Jurkat, Clone E6-1 (cell line): ENCODE measurements at places on chromosomes 6 and 20.
A peak's percentile ranks its signal among the peaks of the same experiment; 100 is the strongest.

DNA sequence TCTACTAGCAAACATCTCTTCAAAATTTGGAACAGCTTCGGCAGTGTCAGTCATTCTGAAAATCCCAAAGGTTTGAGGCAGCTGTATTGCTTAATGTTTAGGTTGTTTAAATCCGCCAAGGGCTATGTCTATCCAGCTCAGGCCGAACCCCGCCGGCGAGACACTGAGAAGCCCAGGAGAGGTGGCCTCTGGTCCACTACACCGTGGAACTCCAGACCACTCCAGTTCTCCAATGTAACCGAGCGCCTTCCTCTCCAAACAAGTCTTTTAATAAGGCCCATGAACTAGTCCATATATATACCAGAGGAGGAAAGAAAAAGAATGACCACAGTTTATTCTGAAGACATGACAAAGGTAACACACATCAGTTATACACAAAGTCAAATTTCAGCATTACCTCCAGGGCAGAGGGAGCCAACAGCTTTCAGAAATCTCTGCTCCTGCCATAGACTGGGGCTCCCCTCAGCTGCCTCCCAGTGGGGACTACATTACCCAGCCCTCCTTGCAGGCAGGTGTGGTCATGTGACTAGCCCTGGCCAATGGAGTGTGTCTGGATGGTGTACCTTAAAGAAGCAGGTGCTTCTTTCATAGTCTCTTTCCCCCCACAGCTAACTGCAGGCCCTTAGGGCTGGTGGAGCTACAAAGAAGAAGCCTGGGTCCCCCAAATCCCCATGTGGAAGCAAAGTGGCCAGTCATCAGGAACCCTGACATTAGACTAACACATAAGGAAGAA lies at the start of gene RAMACL:
RAMACL (minus strand) TSS at position 255 of the 733 bp plus-strand sequence; CDS start at position 54, 201 bp downstream.
- peak; percentile 41 for DNase-seq

- DNase-seq: no peak
These were observed 73.8 kb downstream of the CDK19 start for GRCh38 chr6:110741517-110741916.

DNA sequence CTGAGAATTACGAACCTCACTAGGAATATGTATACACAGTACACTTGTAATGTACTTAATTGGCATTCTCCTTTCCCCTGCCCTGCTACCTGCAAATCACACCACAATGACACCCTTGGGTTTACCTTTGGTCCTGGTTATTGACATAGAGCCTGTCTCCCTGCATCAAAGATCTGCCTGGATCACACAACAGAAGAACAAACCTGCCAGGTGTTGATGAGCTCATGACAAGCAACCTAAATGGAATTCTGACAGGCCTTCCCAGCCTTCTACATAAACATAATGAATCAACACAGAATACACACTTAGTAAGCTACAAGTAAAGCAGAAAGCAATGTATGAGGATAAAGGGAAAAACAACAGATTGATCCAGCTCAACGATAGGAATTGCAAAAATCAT lies 95.6 kb downstream of the HDGFL1 start:
- no peak for DNase-seq

GRCh38 chr6:136782021-136782770 lies 10.1 kb downstream of the MAP3K5 start:
- no peak for DNase-seq

GRCh38 chr6:111565326-111566221 lies 40.1 kb downstream of the TRAF3IP2 start:
- DNase-seq: peak; percentile 87
